ENCODE measurements at places on chromosomes 12 and 14. TPM values are rescaled to one million over a fixed set of nuclear protein-coding genes. Genes with fewer than 3 reads are reported as not detected.

GRCh38 chr14:100906420-100906819 lies 2.9 kb upstream of the RTL1 start:
- no peak overlapping the region for H3K4me3 ChIP-seq
- peaks cover under 1% of the 10 kb centered on the region for H3K4me1 ChIP-seq
- peaks cover 18% of the 10 kb centered on the region for H3K36me3 ChIP-seq
- DNase-seq, result no peak
- H3K27me3 ChIP-seq, result peaks cover 41% of the 10 kb centered on the region

- H3K36me3 ChIP-seq, result no peaks in the 10 kb centered on the region
- no peak for DNase-seq
- H3K4me3 ChIP-seq, result no peak overlapping the region
- H3K27ac ChIP-seq, result no peak overlapping the region
- no peaks in the 10 kb centered on the region for H3K4me1 ChIP-seq
- H3K27me3 ChIP-seq, result peaks cover 27% of the 10 kb centered on the region
Measured at GRCh38 chr12:103696101-103696500, 109.0 kb downstream of the STAB2 start.

DNA sequence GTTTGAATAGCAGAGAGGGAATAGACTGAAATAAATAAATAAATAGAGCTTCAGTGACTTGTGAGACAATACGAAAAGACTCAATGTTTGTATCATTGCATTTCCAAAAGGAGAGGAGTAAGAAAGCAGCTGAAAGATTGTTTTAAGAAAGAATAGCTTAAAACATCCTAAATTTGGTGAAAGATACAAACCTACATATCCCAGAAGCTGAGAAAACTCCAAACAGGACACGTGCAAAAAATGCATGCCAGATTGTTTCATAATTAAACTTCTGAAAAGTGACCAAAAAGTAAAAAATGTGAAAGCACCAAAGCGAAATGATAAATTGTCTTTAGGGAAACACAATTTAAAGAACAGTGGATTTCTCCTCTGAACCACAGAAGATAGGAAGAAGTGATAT lies 711.0 kb downstream of the AACS start:
- H3K36me3 ChIP-seq, result no peaks in the 10 kb centered on the region
- H3K27ac ChIP-seq, result no peak overlapping the region
- H3K27me3 ChIP-seq, result no peaks in the 10 kb centered on the region
- no peak overlapping the region for H3K4me3 ChIP-seq
- H3K4me1 ChIP-seq, result no peaks in the 10 kb centered on the region
- DNase-seq, result no peak

GRCh38 chr14:105897725-105898113 lies 371.3 kb downstream of the TMEM121 start:
- H3K36me3 ChIP-seq, result no peaks in the 10 kb centered on the region
- no peaks in the 10 kb centered on the region for H3K4me1 ChIP-seq
- H3K27ac ChIP-seq, result no peak overlapping the region
- DNase-seq, result no peak
- peaks cover 3% of the 10 kb centered on the region for H3K27me3 ChIP-seq

DNA sequence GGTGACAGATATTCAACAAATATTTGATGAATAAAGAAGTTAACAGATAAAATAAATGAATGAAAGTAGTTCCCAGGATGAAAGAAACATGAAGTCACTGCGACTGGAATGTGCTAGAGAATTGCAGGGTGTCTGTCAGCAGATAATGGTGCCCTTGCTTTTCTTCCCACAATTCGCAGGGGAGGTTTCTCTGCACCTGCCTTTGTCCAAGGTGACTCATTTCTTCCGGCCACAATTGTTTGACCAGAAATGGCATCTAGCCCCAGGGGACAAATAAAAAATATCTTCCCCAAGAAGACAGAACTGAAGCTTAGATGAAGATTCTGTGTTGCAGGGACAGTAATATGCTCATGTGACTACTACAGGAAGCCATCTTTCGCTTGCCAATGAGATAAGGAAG lies 316.1 kb upstream of the TBX3 start:
- peaks cover 4% of the 10 kb centered on the region for H3K27me3 ChIP-seq
- H3K4me1 ChIP-seq, result peaks cover 11% of the 10 kb centered on the region
- no peak overlapping the region for H3K27ac ChIP-seq
- no peak overlapping the region for H3K4me3 ChIP-seq

DNA sequence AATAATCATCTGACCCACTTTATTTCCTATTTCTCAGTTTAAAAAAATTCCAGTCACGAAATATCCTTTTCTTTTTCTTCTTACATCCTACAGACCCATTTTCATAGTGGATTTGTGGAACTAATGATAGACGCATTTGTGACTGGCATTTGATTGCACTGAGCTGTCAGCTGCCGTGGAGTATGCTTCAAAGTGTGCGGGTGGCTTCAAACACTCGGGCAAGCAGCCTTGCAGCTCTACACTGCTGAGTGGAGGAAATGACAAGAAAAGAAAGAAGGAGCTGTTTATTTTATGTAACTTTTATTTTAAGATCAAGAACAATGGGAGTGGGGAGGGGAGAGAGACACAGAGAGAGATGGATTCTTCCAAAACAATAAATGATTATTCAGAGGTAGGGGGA lies 112.8 kb upstream of the NAP1L1 start:
- H3K4me1 ChIP-seq, result peaks cover 19% of the 10 kb centered on the region
- no peak overlapping the region for H3K4me3 ChIP-seq
- DNase-seq, result no peak
- no peaks in the 10 kb centered on the region for H3K27me3 ChIP-seq

- H3K4me1 ChIP-seq, result peaks cover 28% of the 10 kb centered on the region
- no peak for DNase-seq
- no peak overlapping the region for H3K4me3 ChIP-seq
- H3K27me3 ChIP-seq, result peaks cover 2% of the 10 kb centered on the region
Measured at GRCh38 chr14:90384543-90384911, 12.3 kb upstream of the CALM1 start.

- H3K27ac ChIP-seq, result no peak overlapping the region
- no peaks in the 10 kb centered on the region for H3K27me3 ChIP-seq
Measured at GRCh38 chr14:33691907-33692306, 259.0 kb downstream of the EGLN3 start.

DNA sequence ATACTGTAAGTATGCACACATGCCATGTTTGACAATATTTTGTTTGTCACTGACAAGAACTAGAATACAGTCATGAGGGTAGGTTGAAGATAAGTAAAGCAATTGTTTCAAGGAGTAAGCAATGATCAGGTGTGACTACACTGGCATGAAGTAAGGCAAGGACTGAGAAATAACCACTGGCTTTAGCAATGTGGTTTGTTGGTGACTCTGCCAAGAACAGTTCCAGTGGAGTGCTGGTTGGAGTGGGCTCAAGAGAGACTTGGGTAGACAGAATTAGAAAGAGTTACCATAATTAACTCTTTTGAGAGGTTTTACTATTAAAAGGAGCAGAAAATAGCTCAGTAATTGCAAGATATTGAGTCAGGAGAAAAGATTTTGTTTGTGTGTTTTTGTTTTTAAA lies 129.6 kb downstream of the GTF2A1 start:
- no peaks in the 10 kb centered on the region for H3K36me3 ChIP-seq
- no peak overlapping the region for H3K27ac ChIP-seq
- no peak overlapping the region for H3K4me3 ChIP-seq
- no peak for DNase-seq

GRCh38 chr12:66107451-66107915 lies 23.1 kb downstream of the LLPH start:
- peak overlapping the region; percentile 73 for H3K4me3 ChIP-seq
- peaks cover 59% of the 10 kb centered on the region for H3K4me1 ChIP-seq
- H3K27ac ChIP-seq, result peak overlapping the region; percentile 81
- no peaks in the 10 kb centered on the region for H3K36me3 ChIP-seq

- DNase-seq, result no peak
- peaks cover 9% of the 10 kb centered on the region for H3K36me3 ChIP-seq
- H3K27ac ChIP-seq, result peak overlapping the region; percentile 61
- H3K27me3 ChIP-seq, result no peaks in the 10 kb centered on the region
Measured at GRCh38 chr14:32345311-32345791, 16.3 kb downstream of the AKAP6 start.

DNA sequence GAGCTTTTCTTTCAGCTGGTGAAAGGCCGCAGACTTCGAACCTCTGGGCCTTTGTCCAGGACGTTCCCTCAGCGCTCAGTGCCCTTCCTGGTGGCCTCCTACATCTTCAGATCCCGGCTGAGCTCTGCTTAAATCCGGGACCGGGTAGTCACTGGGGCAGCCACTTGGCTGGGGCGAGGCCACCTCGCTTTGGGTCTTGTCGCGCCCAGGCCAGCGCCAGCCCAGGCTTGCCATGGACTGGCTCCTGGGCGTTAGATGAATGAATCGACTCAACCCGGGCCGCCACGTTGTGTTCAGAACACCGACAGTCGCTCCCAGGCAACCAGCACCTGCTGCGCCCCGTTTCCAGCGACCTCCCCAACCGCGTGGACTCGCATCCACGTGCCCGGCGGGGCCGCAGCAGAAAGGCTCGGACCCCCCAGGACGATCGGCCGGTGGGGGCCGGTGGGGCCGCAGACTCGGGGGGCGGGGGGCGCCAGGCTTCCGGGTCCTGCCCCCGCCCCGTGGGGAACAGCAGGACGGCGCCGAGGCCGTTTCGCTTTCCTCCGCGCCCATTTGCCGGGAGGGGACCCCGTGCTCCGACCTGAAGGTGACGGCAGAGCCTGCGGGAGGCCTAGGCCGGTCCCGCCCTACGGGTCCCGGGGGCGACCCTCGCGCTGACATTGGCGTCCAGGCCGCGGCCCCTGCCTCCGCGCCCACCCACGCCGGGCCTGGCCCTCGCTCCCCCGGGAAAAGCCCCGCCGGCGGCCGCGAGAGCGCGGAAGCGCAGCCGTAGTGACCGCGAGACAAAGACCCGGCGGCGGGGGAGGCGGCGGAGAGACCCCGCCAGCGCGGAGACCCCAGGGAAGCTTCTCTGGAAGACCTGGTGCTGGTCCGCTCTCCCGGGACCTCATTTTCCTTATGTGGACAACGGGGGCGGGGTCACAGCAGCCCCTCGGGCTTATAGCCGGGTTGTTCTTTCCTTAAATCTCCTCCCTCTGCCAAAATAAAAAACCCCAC lies 37.3 kb upstream of the RCOR1 start:
- DNase-seq, result no peak
- no peak overlapping the region for H3K27ac ChIP-seq
- peaks cover 2% of the 10 kb centered on the region for H3K27me3 ChIP-seq

- no peaks in the 10 kb centered on the region for H3K36me3 ChIP-seq
- DNase-seq, result no peak
- H3K27ac ChIP-seq, result no peak overlapping the region
- peaks cover 1% of the 10 kb centered on the region for H3K27me3 ChIP-seq
- no peak overlapping the region for H3K4me3 ChIP-seq
Measured at GRCh38 chr14:84197704-84198103, 1332.2 kb upstream of the FLRT2 start.

DNA sequence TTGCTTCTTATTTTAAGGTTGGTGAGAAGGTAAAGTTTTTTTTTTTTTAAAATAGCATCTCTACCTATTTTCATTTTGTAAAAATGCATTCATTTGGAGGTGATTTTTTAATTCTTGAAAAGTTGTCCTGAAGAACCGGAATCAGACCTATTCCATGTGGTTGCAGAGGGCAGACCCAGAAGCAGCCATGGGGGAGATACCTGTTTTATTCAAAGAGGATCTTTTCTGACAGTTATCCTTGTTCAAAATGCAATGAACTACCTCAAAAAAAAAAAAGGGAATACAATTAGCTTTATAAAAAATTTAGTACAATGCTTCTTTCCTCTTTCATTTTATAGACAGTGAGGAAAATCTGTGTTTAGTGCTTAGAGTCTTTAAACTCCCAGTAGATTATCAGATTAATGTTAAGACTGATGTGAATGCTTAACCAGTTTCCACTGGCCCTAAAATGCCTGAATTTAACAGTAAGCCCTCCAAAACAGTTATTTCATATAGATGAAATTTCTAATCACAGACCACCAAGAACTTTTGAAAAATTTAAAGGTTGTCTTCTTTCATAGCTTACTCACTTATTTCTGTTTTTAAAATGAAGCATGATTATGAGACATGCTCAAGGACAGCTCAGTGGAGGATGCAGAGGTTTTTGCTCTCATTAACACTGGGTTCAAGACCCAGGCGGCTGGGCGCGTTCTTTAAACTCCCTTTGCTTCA lies 8.6 kb upstream of the NEMF start:
- peaks cover 28% of the 10 kb centered on the region for H3K4me1 ChIP-seq
- H3K27me3 ChIP-seq, result peaks cover 2% of the 10 kb centered on the region
- no peaks in the 10 kb centered on the region for H3K36me3 ChIP-seq
- no peak for DNase-seq

DNA sequence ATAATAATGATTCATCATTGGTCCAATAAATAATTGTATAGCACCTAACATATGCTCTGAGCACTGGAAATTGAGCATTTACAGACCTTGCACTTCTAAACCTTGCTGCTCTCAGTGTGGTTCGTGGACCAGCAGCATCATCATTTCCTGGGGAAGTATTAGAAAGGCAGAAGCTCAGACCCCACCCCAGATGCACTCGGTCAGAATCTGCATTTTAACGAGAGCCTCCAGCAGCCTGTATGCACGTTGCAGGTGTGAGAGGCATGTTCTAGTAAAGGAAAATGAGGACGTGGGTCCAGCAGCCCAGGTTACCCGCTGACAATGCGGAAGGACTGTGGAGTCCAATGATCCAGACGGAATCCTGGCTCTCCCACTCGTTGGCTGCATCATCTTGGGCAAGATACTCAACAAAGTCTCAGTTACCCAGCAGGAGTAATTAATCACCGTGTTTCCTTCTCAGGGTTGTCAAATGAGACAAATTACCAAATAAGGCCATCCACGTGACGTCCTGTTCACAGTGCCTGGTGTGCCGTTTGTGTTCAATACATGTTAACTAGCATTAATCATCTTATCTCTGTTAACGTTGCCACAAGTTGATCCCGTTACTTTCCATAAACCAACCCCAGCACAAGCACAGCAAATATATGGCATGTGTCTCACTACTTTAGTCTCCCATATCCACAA lies 49.2 kb upstream of the CCND2 start:
- no peak overlapping the region for H3K4me3 ChIP-seq
- DNase-seq, result no peak
- H3K4me1 ChIP-seq, result no peaks in the 10 kb centered on the region
- H3K27me3 ChIP-seq, result peaks cover 6% of the 10 kb centered on the region
- no peak overlapping the region for H3K27ac ChIP-seq

DNA sequence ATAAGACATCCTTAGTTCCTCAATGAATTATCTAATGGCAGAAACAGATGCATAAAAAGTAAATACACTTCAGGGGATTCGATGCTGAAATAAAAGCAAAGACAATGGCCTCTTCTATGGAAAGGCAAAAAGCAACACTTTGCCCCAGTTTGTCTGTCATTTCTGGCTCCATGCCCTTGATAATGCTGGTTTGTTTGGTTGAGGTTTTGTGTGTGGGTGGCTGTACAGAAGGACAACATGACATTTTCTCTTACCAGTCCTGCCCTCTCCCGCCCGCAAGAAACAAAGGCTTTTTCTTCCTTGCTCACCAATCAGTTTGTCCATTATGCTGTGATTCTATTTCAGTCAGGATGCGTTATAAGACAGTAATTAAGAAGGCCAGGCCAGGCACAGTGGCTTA lies 18.1 kb upstream of the WDR89 start:
- no peak overlapping the region for H3K4me3 ChIP-seq
- no peaks in the 10 kb centered on the region for H3K36me3 ChIP-seq

The OAS2 gene
- total RNA-seq, result 0.39 TPM

The RAP1B gene
- 198 TPM for total RNA-seq

The SPTB gene
- 0.70 TPM for total RNA-seq

The TXNDC16 gene
- 1.8 TPM for total RNA-seq

The HOXC5 gene
- not detected for total RNA-seq

The MORN3 gene
- 0.23 TPM for total RNA-seq

The CAND1 gene
- 167 TPM for total RNA-seq

All from HFFc6 (cell line).